MM.1S (cell line): ENCODE measurements at places on chromosomes 7 and 10.
A peak's percentile ranks its signal among the peaks of the same experiment; 100 is the strongest.

GRCh38 chr7:139075871-139076686, 33.4 kb downstream of the ZC3HAV1 start:
- DNase-seq: no peak

DNA sequence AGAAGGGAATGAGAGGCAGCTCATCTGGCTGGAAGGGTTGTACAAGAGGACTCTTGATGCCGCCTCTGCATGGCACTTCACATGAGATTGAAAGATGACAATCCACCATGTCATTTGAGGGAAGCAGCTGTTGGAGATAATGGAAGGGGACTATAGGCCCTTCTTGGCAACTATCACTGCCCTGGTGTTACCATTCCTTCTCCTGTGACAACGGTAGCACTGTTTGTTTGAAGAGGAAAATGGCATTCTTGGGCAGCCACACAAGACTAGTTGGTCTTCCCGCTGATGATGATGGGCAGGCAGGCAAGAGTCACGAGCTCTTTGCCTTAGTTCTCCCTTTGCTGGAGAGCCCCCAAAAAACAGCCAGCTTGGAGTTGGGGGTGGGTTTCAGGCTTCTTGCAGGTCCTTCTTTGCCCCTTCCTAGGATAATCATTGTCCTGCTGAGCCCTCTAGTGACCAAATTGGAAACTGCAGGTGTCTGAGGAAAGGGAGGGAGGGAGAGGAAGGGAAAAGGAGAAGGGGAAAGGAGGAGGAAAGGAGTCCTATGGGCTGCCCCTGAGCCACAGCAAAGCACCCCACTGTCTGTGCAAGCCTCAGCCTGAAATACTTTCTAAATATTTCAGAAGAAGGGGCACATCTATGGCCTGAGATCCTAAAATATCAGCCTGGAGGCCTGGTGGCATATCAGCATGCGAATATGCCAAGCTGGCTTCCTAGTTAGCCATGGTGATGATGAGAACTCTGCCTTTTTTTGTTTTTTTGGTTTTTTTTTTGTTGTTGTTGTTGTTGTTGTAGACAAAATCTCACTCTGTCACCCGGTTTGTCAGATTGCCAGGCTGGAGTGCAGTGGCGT, 165.6 kb upstream of the KMT2E start:
- DNase-seq: peak; percentile 31

- no peak for DNase-seq
These were observed 13.1 kb downstream of the LSM5 start for GRCh38 chr7:32476816-32477648.

GRCh38 chr7:155408651-155409586, 49.0 kb upstream of the EN2 start:
- no peak for DNase-seq

GRCh38 chr7:20598459-20599309, 16.8 kb upstream of the ABCB5 start:
- peak; percentile 52 for DNase-seq

DNA sequence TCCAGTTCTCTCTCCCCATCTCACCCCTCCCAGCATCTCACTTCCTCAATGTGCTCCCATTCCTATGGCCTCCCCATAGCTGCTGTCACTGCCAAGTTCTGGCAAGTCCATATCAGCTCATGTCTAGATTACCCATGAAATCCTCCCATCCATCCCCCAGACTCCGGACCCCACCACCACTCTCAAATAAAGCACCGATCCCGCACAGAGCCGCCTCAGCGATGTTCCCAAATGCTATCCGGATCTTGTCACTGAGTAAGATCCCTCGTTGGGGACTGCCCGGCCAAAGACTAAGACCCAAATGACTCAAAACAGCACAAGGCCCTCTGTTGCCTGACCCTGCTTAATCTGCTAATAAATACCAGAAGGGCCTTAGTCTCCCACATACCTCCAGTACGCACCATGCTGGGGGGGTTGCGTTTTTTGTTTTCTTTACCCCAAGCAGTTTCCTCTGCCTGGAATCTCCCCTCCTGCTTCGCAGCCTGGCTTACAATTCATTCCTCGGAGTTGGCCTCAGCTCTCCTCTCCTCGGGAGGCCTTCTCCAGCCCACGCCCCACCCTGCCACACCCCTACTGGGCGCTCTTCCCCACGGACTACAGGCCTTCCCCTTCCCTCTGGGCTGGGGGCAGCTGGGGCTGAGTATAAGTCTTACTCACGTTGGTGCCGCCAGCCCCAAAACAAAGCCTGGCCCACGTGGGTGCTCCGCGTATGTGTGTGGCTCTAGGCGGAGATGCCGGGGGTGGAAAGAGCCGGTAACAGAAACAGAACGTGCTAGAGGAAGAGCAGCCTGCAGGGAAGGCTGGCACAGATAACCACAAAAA, 1.8 kb upstream of the DUSP5 start:
- DNase-seq: no peak

DNA sequence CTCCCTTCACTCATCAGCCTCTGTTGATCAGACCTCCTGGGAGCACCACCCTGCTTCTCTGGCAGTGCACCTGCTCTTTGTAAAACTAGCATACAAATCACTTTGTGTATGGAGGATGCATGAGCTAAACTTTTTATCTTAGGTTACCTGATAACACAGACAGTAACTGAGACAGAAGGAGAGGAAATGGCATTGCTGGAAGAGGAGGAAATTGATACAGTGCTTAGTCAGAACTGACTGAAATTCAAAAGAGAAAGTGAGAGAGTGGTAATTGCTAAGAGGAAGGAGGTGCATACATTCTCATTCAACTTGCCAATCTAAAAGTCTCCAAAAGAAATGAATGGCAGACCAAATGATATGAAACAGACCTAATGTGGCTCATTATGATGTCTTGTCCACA, 1120.7 kb downstream of the GATA3 start:
- DNase-seq: peak; percentile 58

GRCh38 chr10:128087884-128088709, 38.1 kb downstream of the MKI67 start:
- peak; percentile 34 for DNase-seq

DNA sequence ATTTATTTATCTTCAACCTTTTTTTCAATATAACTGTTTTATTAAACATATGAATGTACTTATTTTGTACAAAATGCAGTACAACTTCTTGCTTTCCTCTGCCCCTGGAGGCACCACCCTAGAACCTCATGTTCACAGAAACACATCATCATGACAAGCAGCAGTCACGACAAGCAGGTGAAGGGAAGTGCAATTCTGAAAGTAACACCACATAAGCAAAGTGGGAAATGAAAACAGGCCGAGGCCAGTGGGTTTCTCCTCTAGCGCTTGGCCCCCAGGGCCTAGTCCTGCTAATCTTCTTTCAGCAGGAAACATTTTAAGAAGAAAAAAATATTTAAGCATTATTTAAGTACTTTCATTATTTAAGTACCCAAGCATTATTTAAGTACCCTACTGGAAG, 598.1 kb downstream of the SH2D4B start:
- DNase-seq: peak; percentile 78

DNA sequence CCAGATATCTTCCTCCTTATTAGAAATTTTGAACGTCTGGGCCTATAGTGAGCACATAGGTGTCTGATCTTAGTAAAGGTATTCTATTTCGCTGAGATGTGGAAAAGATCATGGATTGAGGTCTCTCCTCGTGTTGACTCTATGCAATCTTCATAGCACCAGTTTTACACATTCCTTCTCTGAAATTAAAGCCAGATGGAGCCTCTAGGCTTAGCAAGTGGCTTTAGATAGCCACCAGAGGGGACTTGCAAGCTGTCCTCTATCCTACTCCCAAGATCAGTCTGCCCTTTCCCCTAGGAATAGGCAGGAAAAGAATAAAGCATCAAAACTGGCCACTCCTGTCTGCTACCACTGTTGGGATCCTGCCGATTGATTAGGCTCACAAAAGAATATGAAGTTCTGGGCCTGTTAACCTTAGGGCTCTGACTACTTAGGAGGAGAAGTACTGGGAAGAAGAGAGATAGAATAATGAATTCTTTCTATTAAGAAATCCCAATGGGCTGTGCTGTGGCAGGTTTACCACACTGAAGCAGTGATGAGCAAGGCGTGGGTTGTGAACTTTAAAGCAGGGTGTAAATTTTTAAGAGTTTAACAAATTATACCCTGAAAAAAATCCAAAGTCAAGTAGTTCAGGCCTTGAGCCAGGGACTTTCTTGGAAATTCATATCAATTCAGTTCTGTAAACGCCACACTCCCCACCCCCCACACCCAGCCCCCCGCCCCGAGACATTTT, 2.2 kb upstream of the STRIP2 start:
- DNase-seq: no peak

DNA sequence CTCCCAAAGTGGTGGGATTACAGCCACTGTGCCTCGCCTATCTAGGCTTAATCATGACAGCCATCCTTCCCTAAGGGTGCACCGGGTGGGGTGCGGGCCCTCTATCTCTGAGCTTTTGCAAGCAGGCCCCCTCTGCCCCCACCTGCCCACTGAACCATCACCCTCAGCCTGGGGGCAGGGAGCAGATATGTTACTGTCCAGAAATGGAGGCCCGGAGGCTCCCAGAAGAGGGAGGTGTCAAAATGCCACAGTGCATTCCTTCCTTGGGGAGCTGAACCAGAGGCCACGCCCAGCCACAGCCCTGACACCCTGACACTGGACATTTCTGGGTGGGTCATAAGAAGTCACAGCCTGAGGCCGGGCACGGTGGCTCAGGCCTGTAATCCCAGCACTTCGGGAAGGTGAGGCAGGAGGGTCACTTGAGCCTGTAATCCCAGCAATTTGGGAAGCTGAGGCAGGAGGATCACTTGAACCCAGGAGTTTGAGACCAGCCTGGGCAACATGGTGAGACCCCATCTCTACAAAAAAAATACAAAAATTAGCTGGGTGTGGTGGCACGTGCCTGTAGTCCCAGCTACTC, 129.8 kb upstream of the TNRC18 start:
- DNase-seq: no peak

DNA sequence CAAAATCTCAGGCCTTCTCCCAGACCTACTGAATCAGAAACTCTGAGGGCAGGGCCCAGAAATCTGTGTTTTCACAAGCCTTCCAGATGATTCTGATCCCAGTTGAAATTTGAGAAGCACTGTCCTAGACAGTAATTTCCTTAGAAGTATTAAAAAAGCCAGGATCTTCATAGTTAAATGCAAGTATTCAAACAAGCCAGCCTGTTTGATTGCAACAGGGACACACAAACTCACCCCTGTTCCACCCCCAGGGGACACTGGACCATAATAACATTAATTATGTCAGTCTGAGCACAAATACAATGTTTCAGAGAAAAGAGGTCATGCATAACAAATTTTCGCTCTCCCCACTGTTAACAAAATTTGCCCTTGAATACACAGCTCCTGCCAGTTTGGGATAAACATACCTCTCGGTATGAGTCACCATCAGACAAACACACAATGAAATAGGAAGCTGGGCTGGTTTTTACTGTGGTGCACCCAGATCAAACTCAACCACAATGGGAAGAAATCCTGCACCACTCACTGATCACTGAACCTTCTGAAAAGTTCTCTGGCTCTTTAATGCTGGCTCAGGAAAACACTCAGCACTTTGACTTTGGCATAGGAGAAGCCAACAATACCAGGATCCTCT, 34.3 kb downstream of the ABLIM1 start:
- no peak for DNase-seq

DNA sequence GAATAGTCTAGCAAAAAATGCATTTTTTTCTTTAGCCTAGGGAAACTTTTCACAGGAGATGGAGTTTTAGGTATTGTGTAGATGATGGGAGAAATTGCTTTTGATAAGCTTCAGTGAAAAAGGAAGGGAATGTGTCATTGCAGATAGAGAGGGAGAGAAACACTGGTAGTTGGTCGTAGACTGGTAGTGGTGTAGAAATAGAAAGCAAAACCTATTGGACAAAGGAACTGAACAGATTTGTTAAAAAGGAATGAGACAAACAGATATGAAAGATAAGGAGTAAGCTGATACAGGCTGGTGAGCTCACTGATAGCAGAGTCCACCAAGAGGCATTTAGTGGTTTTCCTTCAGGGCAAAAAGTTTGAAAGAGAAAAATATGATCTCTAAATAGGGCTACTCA, 94.3 kb downstream of the ZEB1 start:
- no peak for DNase-seq
